ENCODE measurements at places on chromosomes 13 and 19.

- DNase-seq = peak; percentile 15
Measured at GRCh38 chr19:51473009-51473707, 5.2 kb upstream of the CEACAM18 start.

GRCh38 chr19:31316201-31316951, 32.9 kb downstream of the TSHZ3 start:
- peak; percentile 29 for DNase-seq

DNA sequence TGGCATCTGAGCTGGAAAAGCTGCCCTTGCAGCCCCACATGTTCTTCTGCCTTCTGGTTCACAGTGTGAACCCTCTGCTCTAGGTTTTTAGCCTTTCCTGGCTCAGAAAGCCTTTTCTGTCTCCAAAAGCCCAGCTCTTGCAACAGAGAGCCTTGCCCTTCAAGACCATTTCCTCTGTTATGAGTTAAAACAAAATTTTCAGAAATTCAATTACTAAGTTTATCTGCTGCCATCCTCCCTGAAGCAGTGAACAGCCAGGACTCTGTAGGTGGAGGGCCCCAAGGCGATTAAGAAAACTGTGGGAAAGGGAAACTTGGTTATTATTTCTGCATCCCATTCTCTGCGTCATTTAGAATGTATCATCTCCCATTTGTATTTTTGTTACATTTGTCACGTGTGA, 18.8 kb downstream of the FAM124A start:
- DNase-seq = no peak

DNA sequence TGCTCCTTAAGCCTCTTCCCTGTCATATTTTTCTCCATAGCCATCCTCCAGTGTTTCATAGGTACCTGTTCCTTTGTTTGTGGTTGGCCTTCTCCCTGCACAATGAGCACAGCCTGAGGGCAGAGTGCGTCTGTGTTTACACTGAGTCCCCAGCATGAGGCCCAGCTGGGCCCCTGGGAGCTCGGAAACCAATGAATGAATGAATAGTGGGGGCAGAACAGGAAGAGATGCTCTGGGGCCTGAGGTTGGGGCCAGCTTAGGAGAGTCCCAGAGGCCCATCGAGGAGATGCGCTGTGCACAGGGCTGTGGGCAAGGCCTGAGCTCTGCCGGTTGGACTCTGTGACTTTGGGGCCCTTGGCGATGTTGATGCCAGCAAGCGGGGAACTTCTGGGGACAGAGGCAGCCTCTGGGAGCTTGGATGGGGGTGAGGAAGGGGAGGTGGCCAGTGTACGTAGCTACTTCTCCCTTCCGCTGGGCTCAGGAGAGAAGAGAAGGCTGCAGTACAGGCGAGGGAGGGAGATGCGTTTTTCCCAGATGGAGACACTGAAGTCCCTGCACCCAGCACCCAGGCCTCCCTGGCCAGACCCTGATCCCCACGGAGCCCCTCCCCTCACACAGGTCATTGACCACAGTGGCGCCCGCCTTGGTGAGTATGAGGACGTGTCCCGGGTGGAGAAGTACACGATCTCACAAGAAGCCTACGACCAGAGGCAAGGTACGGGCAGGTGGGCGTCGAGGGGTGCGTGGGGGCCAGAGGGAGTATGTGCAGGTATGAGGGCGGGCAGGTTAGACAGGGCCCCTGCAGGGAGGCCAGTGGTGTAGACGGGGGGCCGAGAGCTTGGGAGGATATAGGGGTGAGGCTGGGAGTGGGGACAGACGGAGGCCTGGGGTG, 5.1 kb downstream of the TBCB start:
- DNase-seq = peak; percentile 45

DNA sequence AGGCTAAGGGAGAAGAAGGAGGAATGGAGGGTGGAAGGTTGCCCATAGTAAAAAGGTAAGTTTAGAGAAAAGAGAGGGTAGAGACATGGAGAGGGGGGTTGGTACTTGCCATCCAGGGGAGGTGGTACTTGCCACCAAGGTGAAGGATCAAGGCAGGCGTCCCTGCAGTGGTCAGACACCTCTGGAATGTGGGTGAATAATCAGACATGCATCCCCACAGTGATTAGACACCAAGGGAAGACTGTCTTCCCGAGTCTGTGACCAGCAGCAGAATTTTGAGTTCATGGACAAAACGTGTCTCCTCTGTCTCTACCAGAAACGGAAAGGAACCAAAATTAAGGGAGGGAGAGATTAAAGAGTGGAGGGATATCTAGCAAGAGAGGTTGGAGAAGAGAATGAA, 27.1 kb upstream of the IGFL1 start:
- no peak for DNase-seq

GRCh38 chr19:50994129-50994528, 7.3 kb downstream of the KLK8 start:
- no peak for DNase-seq

DNA sequence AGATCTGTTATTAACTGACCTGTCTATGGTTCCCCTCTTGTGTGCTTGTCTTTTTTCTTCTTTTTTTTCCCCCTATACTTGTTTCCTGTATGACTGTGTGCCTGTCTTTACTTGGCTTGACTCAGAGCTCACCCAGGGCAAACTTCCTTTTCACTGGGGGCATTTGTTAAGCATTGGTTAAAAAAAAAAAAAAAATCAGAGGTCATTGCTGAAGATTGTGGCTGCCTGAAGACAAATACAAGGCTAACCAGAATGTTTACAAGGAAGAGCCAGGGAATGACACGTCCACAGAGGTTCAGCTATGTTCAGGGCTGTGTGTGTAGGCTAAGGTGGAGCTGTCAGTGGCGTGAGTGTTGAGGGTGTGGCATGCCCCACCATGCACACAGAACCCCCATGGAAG, 47.1 kb downstream of the LNX2 start:
- DNase-seq = no peak

GRCh38 chr19:18017275-18018083, 9.5 kb downstream of the ARRDC2 start:
- DNase-seq = no peak

DNA sequence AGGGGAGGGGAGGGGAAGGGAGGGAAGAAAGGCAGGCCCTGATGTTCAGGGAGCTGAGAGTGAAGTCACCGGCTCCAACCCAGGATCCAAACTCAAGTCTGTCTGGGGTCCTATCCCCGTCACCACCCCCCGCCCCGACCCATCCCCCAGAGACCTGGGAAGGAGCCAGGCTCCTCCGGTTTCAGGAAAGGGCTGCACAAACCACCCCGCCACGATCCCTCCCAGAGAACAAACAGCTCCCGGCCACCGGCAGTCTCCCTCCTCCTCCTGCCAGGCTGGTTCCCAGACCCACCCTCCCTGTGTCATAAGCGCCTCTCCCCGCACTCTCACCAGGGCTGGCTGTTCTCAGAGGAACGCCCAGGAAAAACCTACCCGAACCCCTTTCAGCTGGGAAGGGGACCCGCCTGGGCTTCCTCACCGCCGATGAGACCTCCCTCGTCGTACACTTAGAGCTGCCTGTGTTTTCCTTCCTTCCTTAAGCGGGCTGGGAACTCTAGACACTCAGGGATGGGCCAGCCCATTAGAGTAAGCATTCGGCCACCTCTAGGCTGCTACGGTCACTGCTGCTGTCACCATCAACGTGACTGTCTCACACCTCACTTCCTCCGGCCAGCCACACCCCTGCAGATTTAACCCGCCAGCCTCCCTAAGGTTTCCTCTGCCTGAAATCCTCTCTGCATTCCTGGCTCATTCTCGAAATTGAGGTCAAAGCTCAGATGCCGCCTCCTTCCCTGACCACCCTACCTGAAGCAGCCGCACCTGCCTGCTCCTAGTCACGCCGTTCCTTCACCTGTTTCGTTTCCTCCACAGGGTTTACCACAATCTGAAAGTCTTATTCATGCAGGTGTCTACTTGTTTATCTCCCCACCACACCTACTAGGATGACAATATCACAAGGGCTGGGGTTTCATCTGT, 6.3 kb upstream of the RDH13 start:
- DNase-seq = no peak

DNA sequence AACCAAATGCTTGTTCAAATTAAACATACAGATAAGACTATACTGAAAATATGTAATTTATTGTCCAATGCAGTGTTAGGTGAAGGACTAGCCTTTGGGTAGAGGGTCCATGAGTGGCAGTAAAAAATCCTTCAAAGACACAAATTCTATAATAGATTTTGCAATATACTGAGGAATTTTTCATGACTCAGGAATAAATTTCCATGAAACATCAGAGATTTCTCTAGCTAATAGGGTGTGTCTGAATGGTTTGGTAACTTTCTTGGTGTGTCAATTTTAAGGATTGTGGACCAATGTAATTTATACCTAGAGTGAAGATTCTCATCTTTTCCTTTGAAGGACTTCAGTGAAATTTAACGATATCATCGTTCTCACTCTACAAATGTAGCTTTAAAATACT, 546.7 kb downstream of the SLITRK5 start:
- no peak for DNase-seq

DNA sequence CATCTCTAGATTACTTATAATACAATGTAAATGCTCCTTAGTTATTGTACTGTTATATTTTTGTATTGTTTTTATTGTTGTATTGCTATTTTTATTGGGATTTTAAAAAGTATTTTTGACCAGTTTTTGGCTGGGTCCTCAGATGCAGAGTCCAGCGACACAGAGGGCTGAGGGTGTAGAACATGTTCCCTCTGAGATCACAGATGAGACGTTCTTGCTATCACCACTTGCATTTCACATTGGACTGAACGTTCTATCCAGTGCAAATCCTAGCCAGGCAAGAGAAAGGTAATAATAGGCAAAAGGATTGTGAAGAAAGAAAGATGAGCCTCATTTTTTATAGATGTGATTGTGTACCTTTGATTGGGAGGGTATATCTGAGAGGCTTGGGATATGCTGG, 15.0 kb downstream of the ZSCAN5A start:
- DNase-seq = no peak

GRCh38 chr19:38795549-38795948, 6.5 kb downstream of the LGALS7B start:
- no peak for DNase-seq

DNA sequence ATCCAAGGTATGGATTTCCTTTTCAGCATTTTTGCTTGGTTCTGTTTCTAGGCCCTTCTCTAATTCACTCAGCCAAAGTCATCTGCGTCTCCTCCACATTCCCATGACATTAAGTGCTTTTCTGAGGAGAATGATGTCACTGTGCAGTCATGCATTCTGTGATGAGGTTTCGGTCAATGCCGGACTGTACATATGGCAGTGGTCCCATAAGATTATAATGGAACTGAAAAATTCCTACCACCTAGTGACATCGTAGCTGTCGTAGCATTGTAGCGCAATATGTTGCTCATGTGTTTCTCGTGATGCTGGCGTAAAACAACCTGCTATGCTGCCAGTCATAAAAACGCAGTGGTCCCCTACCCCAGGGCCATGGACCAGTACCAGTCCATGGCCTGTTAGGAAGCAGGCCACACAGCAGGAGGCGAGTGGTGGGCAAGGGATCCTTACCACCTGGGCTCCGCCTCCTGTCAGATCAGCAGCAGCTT, 63.4 kb upstream of the TNFRSF19 start:
- no peak for DNase-seq

DNA sequence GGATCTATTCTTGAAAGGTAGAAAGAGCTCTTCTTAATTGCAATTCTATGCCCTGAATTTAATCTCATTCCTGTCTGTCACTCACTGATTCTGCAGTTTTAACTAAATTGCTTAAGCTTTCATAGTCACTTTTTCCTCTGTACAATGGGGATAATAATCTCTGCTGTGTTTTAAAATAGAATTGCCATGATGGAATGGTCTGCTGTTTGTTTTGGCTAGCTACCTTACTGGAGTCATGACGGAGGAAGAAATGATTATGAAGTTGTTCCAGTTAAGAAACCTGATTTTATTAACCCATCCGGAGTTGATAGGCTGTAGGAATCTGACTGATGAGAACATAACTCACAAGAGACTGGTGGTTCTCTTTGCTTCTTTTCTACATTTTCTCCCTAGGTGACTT, 54.9 kb upstream of the ITM2B start:
- no peak for DNase-seq

DNA sequence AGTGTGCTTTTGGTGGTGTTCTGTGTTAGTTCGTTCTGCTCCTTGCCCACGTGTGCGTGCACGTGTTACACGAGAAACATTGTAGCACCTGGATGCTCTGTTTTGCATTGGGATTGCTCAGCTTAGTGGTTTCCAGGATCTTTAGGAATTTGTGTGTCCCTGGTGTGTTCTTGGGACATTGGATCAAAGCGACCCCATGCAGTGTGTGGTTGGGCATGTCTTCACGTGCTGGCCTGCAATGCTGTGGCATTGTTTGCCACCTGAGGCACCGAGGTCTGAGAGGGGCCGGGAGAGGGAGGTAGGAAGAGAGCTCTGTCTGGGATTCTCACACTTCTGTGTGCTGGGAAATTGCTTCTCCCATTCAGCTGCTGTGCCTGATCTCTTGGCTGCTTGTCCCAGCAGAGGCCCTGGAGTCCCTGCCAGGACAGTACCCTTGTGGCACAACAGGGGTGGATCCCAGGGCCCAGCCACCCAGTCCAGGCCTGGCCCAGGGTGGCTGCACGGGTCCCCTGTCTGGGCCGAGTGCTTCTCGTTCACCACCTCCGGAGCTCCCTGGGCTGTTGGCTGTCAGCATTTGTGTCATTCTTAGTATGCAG, 11.3 kb downstream of the PLEKHJ1 start:
- no peak for DNase-seq

DNA sequence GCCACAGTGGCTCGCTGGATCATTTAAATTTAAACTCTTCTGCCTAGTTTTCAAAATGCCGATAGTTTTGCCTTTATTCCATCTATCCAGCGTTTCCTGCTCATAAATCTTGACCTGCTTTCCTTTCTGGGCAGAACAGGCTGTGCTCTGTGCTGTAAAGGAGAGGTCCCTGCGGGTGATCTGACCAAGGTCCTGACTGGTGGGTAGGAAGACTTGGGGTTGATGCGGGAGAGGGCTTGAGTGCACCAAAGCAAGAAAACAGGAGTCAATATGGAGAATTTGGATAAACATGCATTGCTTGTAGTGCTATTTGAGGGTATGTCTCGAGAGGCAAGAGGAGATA, 533.6 kb downstream of the MYO16 start:
- DNase-seq = no peak

DNA sequence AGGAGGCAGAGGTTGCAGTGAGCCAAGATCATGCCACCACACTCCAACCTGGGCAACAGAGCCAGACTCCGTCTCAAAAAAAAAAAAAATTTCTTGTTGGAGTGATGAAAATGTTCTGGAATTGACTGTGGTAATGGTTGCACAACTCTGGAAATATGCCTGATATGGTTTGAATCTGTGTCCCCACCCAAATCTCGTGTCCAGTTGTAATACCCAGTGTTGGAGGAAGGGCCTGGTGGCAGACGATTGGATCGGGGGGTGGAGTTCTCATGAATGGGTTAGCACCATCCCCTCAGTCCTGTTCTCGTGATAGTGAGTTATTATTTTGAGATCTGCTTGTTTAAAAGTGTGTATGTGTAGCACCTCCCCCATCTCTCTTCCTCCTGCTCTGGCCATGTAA, 41.1 kb upstream of the MAP3K10 start:
- no peak for DNase-seq

DNA sequence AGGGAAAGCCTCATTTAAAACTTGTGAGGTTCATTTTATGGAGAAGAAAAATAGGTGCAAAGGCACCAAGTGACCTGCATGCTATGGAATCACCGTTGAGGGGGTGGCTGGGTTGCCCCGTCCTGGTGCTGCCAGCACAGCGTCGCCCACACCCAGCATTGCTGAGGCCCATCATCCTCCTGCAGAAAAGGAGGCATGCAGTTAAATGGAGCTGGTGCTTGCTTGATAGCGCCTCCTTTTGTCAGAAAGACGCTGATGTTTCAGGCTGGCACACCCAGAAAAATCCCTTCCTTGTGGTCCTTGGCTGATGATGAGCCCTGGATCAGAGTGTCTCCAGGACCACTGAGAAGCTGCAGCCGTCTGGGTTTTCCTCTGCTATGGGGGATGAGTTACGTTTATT, 36.9 kb downstream of the DHRS12 start:
- DNase-seq = no peak

GRCh38 chr13:99435116-99435515, 66.2 kb upstream of the TM9SF2 start:
- DNase-seq = no peak

All from HAP-1 (cell line).